ENCODE measurements at places on chromosomes 6 and 20.

DNA sequence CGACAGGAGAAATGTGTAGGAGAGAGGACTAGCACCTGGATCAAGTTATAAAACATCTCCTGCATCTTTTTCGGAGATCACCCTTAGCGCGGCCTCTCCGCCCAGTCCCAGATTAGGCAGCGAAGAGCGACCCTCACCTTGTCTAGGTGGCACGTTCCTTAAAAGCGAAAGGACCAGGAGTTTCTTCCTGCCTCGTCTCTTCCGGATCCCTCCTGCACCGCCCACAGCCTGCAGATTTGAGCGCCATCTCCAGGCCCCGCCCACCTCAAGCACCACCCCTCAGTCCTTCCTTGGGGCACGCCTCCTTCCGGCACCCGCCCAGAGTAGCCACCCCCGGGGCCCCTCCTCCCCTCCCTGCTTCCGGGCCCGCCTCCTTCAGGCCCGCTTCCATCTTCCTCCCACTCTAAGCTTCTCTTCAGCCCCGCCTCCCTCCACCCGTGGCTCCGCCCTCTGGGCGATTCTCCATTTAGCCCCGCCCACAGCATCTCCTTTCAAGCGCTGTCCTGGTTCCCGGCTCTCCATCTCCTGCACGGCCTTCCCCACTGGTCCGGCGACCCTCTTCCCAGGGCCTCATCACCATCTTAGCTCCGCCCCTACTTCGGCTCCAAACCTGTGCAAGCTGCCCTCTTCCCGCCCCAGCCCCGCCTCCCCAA lies 662 bp upstream of the RALY start:
- DNase-seq, result peak; percentile 100

- peak; percentile 28 for DNase-seq
Measured at GRCh38 chr6:53029257-53029656, 34.2 kb upstream of the GSTA4 start.

DNA sequence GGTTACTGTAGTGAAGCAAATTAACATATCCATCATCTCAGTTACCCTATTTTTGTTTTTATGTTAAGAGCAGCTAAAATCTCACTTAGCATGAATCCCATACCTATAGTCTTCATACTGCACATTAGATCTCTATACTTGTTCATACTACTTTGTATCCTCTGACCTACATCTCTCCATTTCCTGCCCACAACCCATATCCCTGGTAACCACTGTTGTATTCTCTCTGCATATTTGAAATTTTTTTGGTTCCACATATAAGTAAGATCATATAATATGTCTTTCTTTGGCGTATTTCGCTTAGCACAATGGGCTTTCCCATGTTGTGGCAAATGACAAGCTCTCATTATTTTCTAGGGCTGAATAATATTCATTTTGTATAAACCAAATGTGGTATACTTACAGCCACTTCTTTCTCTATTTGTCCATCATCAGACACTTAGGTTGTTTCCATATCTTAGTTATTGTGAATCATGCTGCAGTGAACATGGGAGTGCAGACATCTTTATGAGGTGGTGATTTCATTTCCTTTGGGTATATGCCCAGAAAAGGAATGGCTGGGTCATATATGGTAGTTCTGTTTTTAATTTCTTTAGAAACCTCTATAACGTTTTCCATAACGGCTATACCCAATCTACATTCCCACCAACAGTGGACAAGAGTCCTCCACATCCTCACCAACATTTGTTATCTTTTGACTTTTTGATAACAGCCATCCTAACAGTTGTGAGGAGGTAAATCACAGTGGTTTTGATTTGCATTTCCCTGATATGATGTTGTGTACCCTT lies 39.8 kb downstream of the BACH2 start:
- DNase-seq, result peak; percentile 4

DNA sequence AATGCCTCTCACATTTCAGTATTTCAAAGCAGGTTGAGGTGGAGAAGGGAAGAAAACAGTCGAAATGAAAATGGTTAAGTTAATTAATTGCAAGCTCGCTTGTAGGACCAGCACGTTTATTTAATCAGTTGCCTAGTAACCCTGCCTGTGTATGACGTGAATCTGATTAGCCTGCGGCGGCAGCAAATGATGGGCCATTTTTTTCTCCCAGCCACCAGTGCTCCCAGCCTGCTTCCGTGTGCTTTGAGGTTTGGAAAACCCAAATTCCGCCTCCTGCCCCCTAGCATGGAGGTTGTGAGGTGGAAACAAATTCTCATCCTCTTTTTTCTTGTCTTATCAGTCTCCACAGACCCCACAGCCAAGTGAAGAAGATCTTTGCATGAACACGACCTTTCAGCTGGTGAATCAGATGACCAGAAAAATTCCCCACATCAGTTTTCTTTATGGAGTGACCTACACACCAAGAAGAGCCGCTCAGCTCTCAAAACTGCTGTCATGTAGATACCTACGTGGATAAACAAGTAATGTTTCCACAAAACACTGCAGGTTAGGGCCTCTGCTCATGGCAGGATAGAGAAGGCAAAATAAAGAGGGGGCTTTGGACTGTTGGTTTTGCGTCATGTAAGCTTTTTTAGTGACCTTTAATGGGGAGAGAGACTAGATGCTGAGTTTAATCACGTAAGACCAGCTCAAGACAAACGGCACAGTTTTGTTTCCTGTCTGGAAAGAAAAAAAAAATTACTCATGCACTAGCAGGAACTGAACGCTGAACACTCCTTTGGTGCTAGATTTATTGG lies 572.9 kb upstream of the NOX3 start:
- peak; percentile 23 for DNase-seq

GRCh38 chr20:31644701-31645100 lies 7.0 kb downstream of the COX4I2 start:
- DNase-seq, result no peak

- DNase-seq, result no peak
Measured at GRCh38 chr6:28165563-28165962, 23.9 kb downstream of the ZKSCAN8 start.

DNA sequence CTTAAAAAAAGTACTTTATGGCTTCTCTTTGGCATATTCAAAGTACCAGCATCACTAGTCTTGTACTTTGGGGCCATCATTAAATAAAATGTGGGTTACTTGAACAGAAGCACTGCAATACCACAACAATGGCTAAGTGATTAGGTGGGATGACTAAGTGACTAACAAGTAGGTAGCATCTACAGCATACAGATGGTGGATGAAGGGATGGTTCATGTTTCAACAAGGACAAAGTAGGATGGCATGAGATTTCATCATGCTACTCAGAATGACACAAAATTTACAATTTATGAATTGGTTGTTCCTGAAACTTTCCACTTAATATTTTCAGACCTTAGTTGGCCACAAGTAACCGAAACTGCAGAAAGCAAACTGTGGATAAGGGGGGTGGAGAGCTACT lies 7.7 kb downstream of the MPC1 start:
- no peak for DNase-seq

DNA sequence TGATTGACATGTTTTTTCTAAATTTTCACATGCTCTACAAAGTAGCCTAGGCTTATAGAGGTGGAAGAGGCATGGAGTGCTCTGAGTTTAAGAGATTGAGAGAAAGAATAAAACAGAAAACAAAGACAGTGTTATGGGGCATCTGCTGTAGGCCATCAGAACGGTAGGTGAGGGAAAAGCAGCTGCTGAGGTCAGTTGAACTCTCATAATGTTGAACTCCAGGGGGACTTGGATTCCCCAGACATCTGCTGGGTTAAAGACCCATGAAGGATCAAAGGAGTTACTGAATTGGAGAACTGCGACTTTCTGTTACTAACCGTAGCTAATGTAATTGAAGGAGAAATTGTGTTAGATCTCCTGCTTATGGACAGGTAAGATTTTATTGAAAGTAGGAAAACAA lies 333.9 kb downstream of the TFAP2B start:
- no peak for DNase-seq

DNA sequence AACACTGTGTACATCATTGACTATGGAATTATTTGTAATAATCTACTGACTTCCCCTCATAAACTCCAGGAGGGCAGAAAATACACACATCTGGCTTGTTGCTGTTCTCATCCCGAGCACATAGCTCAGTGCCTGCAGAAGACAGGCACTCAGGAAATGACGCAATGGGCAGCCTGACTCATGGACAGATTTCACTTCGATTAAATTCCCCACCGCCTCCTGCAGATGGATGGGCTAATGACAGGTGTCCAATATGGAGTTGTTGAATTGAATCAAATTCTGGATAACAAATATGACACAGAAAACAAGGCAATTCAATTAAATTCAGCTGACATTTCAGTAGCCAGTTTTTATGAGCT lies 9.1 kb downstream of the ANKRD60 start:
- DNase-seq, result no peak

- peak; percentile 79 for DNase-seq
Measured at GRCh38 chr6:26021001-26021349, 58.4 kb downstream of the TRIM38 start.

DNA sequence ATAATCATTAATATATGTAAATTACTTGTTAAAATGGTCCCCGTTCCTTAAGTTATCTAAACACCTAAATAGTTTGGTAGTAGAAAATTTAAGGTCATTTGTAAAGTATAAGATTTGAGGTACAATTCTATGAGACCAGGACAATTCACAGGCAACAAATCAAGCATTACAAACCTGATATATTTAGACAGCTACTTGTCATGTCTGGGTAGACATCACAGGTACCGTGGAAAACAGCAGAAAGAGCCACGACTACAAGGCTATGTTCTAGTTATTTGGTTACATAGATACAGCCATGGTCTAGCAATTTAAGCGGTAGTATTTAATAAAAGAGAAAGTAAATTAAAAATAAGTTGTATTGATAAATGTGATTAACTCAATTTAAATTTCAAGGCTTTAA lies 393.1 kb upstream of the ID4 start:
- no peak for DNase-seq

GRCh38 chr20:17614176-17614811 lies 44.4 kb downstream of the DSTN start:
- peak; percentile 19 for DNase-seq

- no peak for DNase-seq
Measured at GRCh38 chr6:38427492-38428210, 212.1 kb downstream of the BTBD9 start.

DNA sequence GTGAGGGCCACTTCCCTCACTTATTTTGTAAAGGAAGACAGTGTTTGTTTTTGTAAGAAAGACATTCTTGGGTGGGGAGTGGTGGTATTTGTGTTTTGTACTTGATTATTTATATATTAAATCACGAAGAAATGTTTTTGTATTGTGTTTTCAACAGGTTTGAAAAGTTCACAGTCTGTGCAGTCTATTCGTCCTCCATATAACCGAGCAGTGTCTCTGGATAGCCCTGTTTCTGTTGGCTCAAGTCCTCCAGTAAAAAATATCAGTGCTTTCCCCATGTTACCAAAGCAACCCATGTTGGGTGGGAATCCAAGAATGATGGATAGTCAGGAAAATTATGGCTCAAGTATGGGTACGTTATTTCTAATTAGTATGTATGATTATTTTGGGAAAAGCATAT lies 137.2 kb downstream of the NCOA3 start:
- DNase-seq, result no peak

- no peak for DNase-seq
Measured at GRCh38 chr20:53961527-53961926, 108.9 kb downstream of the BCAS1 start.

GRCh38 chr20:51697096-51697826 lies 70.9 kb downstream of the ATP9A start:
- DNase-seq, result peak; percentile 14

- peak; percentile 81 for DNase-seq
Measured at GRCh38 chr6:30960907-30961673, 20.3 kb downstream of the MUCL3 start.

DNA sequence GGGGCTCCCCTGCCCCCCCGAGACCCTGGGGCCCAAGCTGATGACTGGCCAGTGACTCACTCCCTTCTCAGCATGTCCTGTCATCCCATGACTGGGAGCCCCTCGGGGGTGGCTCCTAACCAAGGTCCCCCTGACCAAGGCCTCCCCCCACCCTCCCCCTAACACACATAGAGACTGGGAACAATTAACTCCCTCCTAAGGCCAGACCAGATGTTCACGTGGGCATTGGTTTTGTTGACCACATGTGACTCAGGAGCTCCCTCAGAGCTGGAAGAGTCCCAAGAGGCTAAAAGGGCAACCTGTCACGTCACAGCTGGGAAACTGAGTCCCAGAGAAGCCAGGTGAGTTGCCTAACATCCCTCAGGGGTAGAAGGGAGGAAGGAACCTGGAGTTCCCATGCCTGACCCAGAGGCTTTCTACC lies 10.6 kb upstream of the CCN5 start:
- DNase-seq, result peak; percentile 54

GRCh38 chr20:6828794-6829423 lies 61.4 kb downstream of the BMP2 start:
- peak; percentile 79 for DNase-seq

GRCh38 chr6:94446120-94446519 lies 1026.8 kb upstream of the EPHA7 start:
- DNase-seq, result no peak

DNA sequence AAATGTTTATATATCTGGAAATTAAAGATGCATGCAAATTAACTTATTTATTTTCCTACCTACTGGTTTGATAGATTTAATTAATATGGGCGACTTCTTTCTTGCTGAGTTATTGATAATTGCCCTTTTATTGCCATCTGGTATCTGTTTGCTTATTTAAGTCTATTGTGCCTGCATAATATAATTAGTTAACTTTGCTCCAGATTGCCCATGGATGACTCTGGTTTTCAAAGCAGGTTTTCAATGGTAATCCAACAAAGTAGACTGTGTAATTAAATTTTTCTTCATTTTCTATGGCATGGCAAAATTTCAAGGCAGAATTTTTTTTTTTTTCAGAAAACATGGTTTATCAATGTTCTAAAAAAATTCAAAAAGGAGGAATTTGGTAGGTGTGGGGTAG lies 1092.0 kb downstream of the GRIK2 start:
- no peak for DNase-seq

- no peak for DNase-seq
Measured at GRCh38 chr6:5550631-5551030, 289.3 kb downstream of the FARS2 start.

- peak; percentile 89 for DNase-seq
Measured at GRCh38 chr6:42532038-42532669, 31.7 kb upstream of the UBR2 start.

DNA sequence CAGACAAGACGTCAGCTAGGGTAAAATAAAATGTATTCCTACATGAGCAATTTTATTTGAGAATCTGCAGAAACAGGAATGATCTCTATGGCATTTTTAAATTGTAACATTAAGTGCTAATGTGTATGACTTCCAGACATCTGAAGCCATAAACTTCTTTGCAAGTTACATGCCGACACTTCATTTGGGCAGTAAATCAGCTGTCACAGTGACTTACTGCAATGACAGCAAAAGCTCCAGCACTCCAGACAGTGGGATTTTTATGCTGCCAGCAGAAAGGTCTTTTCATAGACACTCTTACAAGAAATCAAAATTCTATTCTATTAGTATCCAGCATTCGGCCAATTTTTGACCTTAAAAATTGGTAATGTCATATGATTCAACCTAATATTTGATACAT lies 156.3 kb upstream of the SNX9 start:
- DNase-seq, result no peak

- DNase-seq, result no peak
Measured at GRCh38 chr6:129353067-129353466, 356.9 kb downstream of the ARHGAP18 start.

- peak; percentile 64 for DNase-seq
Measured at GRCh38 chr6:44730771-44731391, 343.4 kb downstream of the CDC5L start.

- no peak for DNase-seq
Measured at GRCh38 chr20:52859156-52859876, 112.8 kb upstream of the TSHZ2 start.

Measured in adipocyte (in vitro differentiated cells).